Karpas-422 (cell line): ENCODE measurements at places on chromosomes 5 and 9. TPM values are rescaled to one million over a fixed set of nuclear protein-coding genes. Genes with fewer than 3 reads are reported as not detected.

GRCh38 chr9:70760228-70760627, 345.8 kb upstream of the KLF9 start:
- no peaks in the 10 kb centered on the region for H3K27me3 ChIP-seq
- no peak overlapping the region for H3K4me3 ChIP-seq
- no peaks in the 10 kb centered on the region for H3K36me3 ChIP-seq
- H3K27ac ChIP-seq = no peak overlapping the region

- no peaks in the 10 kb centered on the region for H3K27me3 ChIP-seq
- H3K27ac ChIP-seq = no peak overlapping the region
- no peak overlapping the region for H3K4me3 ChIP-seq
- no peak for DNase-seq
These were observed 221.7 kb downstream of the FANCC start for GRCh38 chr9:95095641-95096355.

- no peaks in the 10 kb centered on the region for H3K36me3 ChIP-seq
- H3K27me3 ChIP-seq = 0 out of 2 replicates have a peak, but pooled peaks cover 5% of the 10 kb centered on the region
- no peak overlapping the region for H3K4me3 ChIP-seq
These were observed 12.4 kb downstream of the MORN5 start for GRCh38 chr9:122172131-122172530.

GRCh38 chr5:75148051-75148450, 88.6 kb downstream of the ANKRD31 start:
- 0 out of 2 replicates have a peak, but pooled peaks cover 3% of the 10 kb centered on the region for H3K27me3 ChIP-seq
- H3K4me3 ChIP-seq = no peak overlapping the region
- H3K27ac ChIP-seq = no peak overlapping the region
- no peaks in the 10 kb centered on the region for H3K4me1 ChIP-seq

- no peaks in the 10 kb centered on the region for H3K27me3 ChIP-seq
- H3K4me1 ChIP-seq = no peaks in the 10 kb centered on the region
- no peak for DNase-seq
- H3K4me3 ChIP-seq = no peak overlapping the region
- H3K36me3 ChIP-seq = no peaks in the 10 kb centered on the region
These were observed 200.9 kb upstream of the PAPPA start for GRCh38 chr9:115952430-115953292.

DNA sequence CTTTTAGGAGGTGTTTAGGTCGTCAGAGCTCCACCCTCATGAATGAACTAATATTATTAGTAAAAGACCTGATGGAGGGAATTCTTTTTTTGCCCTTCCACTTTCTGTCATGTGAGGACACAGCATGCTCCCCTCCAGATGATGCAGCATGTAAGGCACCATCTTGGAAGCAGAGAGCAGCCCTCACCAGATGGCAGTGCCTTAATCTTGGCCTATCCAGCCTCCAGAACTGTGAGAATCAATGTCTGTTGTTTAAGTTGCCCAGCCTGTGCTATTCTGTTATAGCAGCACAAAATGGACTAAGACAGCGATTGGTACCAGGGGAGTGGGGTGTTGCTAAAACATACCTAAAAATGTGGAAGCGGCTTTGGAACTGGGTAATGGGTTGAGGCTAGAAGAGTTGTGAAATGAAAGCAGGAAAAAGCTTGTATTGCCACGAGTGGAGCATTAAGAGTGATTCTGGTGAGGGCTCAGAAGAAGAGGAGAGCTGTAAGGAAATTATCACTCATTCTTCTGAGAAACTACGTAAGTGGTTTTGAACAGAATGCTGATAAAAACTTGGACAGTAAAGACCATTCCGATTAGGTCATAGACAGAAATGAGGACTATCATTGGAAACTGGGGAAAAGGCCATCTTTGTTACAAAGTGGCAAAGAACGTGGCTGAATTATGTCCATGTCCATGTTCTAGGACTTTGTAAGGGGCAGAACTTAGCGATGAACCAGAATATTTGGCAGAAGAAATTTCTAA, 28.6 kb downstream of the PTPDC1 start:
- H3K4me1 ChIP-seq = no peaks in the 10 kb centered on the region
- H3K4me3 ChIP-seq = no peak overlapping the region
- no peak for DNase-seq
- H3K27ac ChIP-seq = no peak overlapping the region
- no peaks in the 10 kb centered on the region for H3K36me3 ChIP-seq

DNA sequence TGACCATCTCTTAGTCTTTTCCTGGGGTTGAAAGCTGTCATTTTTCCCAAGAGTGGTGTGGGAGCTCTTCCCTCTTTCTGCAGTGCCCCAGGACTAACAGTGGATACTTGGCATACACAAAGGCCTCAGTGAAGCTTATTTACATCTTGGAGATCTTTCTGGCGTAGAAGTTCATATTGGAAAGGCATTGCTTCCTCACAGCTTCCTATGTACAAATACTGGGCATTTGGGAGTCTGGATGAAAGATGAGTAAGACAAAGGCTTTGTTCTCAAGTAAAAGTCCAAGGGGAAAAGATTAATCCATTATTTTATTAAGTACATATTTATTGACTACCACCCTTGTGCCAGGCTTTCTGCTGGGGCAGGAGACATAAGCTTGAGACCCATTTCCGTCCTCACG, 22.0 kb downstream of the MAP3K1 start:
- H3K27ac ChIP-seq = peak overlapping the region; percentile 67
- DNase-seq = no peak
- H3K4me3 ChIP-seq = no peak overlapping the region
- H3K36me3 ChIP-seq = no peaks in the 10 kb centered on the region
- H3K4me1 ChIP-seq = peaks cover 80% of the 10 kb centered on the region

DNA sequence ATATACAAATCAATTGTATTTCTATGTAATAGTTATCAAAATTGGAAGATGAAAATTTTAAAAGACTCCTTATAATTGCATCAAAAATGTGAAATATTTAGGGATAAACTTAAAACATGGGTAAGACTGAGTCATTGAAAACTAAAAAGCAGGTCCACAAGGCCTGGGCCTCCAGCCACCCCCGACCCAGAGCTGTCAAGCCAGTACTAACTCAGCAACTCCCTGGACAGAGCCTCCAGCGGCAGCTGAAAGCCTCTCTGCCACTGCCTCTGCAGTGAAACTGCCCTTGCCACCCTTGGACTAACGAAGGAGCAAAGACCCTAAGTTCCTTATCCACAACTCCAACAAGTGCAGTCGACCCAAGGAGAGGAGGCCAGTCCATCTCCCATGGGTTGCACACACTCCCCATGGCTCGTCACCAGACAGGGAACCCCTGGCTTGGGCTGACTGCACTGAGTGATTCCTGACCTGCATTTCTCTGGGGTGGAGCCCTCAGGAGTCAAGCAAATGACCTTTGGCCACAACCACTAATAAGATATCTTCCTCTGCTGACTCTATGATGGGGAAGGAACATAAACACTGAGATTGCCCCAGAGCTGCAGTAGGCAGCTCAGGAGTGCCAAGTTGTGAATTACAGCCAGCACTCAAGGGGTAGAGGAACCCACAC, 20.5 kb downstream of the PTGER4 start:
- no peaks in the 10 kb centered on the region for H3K27me3 ChIP-seq
- no peak overlapping the region for H3K4me3 ChIP-seq
- no peaks in the 10 kb centered on the region for H3K4me1 ChIP-seq
- H3K27ac ChIP-seq = no peak overlapping the region
- no peaks in the 10 kb centered on the region for H3K36me3 ChIP-seq

- no peak for DNase-seq
- H3K36me3 ChIP-seq = peaks cover 33% of the 10 kb centered on the region
- H3K27me3 ChIP-seq = no peaks in the 10 kb centered on the region
- H3K27ac ChIP-seq = peak overlapping the region; percentile 53
- no peak overlapping the region for H3K4me3 ChIP-seq
- H3K4me1 ChIP-seq = peaks cover 53% of the 10 kb centered on the region
These were observed 81.2 kb downstream of the ZCCHC7 start for GRCh38 chr9:37201581-37201980.

DNA sequence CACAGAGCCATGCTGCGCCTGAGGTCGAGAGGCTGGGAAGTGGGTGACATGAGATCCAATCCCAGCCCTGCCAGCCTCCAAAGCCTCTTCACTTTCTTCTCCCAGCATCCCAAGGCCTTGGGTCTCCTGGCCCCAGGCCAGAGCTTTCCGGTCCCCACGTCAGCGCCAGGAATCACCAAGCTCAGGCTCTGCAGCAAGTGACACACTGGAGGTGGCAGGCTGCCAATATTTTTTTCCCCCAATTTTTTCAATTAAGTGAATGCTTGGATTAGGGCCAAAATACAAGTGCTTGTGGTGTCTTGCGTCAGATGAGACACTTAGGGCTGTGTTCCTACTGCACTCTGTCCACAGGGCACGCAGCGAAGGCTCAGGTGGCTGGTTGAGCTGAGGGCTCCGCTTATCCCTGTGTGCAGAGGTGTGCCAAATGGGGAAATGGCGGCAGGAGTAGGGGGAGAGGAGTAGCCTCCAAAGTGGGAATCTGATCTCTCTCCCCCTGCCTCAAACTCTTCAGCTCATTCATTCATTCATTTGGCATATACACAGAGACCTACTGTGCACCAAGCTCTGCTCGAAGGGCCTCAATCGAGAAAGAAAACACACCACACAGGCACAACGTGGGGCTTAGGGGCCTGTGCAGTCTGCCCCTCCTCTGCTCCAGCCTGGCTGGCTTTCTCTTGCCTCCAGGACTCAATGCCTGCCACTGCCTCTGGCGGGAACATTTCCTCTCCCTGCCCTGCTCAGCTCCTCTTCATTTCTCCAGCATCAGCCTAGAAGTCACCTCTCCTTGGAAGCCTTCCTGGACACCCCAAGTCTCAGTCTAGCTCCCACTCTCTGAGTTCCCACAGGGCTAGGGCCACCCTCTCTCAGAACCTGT, 16.6 kb downstream of the SH3PXD2B start:
- H3K4me1 ChIP-seq = no peaks in the 10 kb centered on the region
- no peak for DNase-seq
- no peaks in the 10 kb centered on the region for H3K36me3 ChIP-seq
- no peaks in the 10 kb centered on the region for H3K27me3 ChIP-seq
- no peak overlapping the region for H3K27ac ChIP-seq

DNA sequence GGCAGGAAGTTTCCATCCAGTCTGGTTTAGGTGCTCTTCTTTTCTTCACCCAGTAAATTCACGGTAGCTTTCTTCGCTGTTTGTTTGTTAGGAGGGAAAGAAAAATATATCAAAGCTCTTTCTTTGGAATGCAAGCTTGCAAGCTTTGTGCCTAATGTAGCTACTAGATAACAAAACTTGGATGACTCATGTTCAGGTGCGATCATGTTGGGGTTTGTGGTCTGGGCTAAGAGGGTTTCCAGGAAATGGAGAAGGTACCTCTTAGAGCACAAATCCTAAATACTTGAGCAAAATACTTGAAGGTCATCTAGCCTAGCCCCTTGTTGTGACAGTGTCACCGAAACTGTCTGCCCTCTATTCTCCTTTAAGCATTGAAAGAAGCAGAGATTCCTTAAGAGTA, 17.7 kb downstream of the SRP19 start:
- H3K4me1 ChIP-seq = no peaks in the 10 kb centered on the region
- H3K27ac ChIP-seq = no peak overlapping the region
- H3K27me3 ChIP-seq = no peaks in the 10 kb centered on the region
- H3K36me3 ChIP-seq = peaks cover 30% of the 10 kb centered on the region; the same call in 1 of the 2 replicates
- no peak for DNase-seq
- no peak overlapping the region for H3K4me3 ChIP-seq

Gene RGMB
- total RNA-seq = 0.94 and 3.1 TPM in 2 replicates

Gene PTBP3
- total RNA-seq = 44.2 and 114 TPM in 2 replicates

Gene SLCO6A1
- total RNA-seq = not detected in 2 replicates
